ENCODE measurements at places on chromosomes 1 and 21.

GRCh38 chr1:64864018-64864940 lies 102.1 kb downstream of the JAK1 start:
- no peak for DNase-seq

- no peak for DNase-seq
These were observed 1.9 kb downstream of the C1orf56 start for GRCh38 chr1:151049458-151049857.

DNA sequence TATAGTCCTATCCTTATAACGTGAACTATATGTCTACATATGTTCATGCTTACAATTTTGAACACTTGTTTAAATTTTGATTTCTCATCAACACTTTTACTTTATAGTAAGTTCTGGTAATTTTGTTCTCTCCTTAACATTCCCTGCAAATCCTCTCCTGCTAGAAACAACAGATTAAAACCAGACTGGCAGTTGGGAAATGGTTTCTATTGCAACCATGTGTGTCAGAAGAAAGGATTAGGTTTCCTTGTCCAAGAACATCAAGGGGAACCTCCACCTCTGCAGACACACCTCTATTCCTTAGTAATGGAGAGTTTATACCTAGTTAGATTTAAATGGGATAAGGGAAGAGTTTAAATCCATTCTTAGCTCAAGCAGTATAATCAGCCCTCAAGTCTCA lies 3.3 kb upstream of the WARS2 start:
- DNase-seq, result no peak

DNA sequence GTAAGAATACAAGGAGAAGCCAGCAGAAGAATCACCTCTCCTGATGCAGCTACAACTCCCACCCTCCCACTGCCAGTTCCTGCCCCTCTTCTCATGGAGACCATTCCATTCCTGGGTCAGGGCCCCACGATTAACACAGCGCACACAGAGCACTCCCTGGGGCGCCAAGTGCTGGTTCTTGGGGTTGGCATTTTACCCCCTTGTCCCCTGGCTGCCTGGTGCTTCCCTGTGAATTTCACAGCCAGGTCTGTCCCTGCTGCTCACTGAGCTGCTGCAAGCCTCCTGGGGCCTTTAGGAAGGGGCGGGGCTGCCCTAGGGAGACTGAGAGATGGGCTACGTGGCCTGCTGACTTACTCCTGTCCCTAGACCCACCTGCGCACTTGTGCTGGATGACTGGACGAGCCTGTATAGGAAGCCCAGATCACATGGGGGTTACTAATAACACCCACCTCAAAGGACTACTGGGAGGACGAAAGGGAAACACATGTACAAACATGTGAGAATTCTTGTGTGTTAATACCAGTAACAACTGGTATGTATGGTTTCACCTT lies 4.8 kb downstream of the ZNF672 start:
- DNase-seq, result no peak

DNA sequence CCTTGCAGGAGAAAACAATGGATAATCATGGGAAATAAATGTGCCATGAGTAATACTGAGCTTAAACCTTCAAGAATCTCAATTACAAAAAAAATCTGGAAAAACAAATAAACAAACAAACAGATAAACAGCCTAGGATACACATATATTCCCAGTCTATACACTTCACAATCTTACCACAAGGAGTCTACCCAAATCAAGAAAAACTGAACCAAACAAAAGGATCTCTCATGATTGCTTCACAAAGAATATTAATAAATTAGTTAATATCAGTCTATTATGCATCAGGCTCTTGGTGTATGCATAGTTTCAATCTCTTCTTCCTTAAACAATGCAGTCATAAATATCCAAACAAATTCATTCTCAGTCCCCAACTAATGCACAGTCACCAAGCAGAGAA lies 3.2 kb upstream of the ESRRG start:
- DNase-seq, result no peak

DNA sequence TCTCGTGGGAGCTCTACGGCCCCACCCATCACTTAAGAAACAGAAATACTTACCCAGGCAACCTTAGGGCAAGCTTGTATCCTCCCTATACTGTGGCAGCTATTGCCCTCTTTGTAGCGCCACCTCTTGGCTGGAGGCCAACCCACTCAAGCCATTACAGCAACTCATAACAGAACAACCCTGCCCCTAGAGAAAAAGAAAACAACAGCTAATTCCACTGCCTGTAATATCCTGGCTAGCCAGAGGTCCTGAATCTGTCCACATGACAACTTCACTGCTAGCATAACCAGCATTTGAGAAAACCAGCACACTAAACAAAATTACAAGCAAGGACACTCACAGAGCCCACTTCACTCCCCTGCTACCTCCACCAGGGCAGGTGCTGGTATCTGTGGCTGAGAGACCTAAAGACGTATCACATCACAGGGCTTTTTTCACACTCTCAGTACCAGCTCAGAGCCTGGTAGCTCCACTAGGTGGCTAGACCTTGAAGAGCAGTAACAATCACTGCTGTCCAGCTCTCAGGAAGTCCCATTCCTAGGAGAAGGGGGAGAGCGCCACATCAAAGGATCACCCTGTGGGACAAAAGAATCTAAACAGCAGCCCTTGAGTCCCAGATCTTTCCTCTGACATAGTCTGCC lies 14.5 kb upstream of the MX1 start:
- DNase-seq, result no peak

DNA sequence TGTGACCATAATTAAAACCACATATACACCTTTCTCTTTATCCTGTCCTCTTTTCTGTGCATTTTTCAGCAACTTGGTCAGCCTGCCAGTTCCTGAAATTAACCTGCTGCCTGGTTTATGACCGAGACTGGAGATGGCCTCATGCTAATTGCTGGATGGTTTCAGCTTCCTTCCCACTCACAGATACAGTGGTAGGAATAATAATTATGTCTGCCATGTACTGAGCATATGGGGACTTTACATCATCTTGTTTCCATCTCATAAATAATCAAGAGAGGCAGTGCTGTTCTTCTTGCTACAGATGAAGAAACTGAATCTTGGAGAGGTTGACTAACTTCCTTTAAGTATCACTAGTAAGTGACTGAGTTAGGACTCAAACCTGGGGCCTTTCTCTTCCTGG lies 148.2 kb downstream of the NOS1AP start:
- no peak for DNase-seq

DNA sequence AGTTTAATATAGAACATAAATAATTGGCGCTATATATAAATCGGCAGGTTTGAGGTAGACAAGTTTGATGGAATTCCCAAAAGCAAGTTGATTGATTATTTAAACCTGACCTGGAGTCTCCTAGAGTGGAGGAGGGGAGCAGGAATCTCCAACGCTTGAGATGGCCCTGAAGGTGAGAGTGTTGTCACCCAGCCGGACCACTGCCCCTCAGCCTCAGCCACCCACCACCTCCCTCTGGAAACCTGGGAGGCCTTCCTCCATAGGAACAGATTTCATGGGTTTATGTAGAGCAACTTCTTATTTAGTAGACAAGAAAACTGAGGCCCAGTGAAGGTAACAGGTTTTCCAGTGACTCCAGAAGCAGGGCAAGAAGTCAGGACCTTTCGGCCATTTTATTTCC lies 389.5 kb downstream of the KIF26B start:
- no peak for DNase-seq

GRCh38 chr1:235984041-235984825 lies 80.7 kb downstream of the NID1 start:
- peak; percentile 18 for DNase-seq

DNA sequence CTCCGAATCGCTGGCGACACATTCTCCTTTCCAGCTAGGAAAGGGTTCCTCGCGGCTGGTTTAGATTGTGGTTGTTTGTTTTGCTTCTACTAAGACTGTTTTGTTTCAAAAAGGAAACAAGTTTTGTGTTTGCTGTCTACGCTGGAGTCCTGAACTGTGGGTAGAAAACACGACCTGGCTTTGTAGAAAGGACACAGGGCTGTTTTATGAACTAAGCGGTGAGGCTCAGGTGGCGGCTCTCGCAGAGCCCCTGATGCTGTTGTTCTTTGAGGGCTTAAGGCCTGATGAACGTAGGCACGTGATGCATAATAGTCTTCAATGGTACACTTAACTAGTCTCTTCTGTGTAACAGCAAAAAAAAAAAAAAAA lies 27.0 kb upstream of the FHAD1 start:
- DNase-seq, result no peak

DNA sequence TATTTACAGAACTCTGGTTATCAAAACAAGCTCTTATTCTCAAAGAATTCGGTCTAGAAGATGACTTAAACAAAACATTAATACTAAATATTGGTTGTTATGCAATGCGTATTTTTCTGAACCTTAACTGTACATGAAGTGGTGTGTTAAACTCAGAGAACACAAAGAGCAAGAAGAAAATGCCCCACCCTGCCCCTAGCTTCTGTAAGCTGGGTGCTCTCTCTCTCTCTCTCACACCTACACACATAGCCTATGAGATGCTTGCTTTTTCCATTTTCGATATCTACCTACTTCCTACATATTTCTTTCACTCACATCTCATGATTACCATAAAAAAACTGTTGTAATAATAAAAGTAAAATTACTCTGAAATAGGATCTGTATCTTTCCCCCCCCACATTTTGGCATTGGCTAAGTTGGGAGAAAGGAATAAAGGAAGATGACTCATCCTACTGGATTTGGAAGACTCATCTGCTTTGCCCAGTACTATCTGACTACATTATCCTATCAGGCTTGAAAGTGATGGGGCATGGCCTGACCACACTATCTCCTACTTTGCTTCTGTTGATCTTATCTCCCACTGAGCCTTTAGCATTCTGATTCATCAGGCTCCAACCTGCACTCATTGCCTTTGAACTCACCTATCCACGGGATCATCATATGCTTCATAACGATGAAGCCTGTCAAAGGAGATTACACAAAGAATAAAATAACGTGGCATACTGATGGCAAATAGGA lies 2.9 kb downstream of the CRYZ start:
- DNase-seq, result peak; percentile 7

DNA sequence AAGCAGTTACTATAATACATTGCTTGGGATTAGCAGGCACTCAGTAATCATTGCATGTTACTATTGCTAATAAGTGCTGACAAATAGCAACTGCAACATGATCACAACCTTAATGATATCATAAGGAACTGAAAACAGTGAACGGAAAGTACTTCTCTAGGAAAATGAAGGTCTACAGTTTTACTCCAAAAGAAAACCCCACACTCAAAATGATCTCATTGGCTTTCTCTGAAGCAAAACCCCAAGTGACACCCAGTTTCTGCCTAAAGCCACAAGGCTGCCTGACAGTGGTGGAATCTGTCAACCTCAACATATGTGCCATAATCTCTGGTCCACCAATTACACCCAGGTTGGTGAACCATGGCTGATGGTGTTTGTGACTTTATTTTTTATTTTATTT lies 137.6 kb downstream of the PTGER3 start:
- no peak for DNase-seq

DNA sequence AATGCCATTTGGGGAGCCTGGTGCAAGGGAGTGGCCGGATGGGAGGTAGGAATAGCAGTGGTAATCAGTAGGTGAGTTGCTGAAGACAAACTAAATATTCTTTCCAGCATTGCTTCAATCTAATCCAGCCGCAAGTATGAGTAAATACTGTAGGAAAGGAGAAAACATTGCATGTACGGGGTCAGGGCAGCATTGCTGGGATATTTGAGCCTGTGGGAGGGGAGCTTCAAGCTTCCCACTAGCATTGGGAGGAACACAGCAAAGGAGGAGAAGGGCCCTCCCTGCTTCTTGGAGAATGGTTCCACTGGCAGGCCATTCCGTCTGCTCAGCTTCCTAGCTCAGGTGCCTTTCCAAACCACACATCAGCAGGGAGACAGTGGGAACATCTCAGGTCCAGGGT lies 15.2 kb downstream of the CAPN2 start:
- no peak for DNase-seq

DNA sequence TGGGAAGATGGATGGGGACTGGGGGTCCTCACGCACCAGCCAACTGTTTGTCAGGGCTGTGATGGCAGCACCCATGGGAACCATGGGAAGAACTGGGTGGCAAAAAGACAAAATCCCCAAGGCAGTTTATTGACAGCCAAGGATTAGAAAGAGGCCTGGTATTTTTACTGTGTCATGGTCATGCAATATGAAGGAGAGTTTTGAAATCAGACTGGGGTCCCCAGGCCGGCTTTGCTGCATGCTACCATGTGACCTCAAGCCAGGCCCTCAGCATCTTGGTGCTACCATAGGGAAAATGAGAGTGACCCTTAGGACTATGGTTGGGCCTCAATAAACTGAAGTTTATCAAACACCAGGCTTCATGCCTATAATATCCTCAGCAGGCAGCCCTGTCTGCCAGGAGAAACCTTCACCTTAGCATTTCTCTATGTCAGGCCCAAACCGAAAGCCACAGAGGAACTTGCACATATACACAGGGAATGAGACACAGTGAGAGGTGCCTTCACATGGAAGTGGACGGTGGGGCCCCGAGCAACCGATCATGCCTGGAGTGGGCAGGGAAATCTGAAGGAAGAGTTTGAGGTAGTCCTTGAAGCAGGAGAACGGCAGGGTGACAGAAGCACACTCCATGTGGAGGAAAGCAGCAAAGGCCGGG lies 203.2 kb downstream of the HIVEP3 start:
- DNase-seq, result no peak

DNA sequence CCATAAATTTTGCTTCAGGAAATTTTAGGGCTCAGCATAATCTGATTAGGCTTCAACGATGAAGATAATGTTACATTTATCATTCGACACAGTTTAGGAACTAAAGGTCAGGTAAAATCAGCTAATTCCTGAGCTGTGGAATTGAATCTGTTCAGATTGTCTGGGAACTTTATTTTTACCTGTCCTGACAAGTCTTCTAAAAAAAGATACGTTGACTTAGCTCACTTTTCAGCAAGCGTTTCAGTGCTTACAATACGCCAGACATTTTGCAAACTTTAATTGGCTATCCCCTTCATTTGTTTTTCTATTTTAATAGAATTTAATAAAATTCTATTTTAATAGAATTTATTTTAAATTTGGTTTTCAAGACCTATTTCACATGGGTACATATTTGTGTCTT lies 57.8 kb downstream of the POU2F1 start:
- no peak for DNase-seq

- no peak for DNase-seq
These were observed 917 bp downstream of the KIAA0040 start for GRCh38 chr1:175191659-175192058.
